ENCODE measurements at places on chromosomes 12 and 14.

GRCh38 chr12:132445884-132446632, 43.9 kb upstream of the FBRSL1 start:
- DNase-seq, result peak; percentile 85

DNA sequence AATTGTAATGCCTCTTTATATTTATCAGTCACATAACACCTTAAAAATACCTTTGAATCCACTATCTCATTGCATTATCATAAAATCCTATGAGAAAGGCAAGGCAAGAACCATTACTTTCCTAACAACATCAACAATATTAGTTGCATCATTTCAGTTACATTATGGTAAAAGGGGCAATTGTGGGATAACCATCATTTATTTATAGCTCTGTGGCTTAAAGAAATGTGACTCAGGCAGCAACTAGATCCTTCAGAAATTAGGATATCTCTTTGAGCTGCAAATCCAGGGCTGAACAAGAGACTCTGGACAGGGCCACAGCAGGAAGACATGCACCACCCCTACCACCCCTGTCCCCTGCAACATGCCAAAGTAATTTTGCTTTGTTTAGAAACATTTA, 36.4 kb downstream of the EPS8 start:
- peak; percentile 78 for DNase-seq

- no peak for DNase-seq
Observed at GRCh38 chr12:132986885-132987225, 688 bp downstream of the ZNF26 start.

- DNase-seq, result peak; percentile 33
Observed at GRCh38 chr14:92122351-92122677, 545 bp downstream of the CPSF2 start.

DNA sequence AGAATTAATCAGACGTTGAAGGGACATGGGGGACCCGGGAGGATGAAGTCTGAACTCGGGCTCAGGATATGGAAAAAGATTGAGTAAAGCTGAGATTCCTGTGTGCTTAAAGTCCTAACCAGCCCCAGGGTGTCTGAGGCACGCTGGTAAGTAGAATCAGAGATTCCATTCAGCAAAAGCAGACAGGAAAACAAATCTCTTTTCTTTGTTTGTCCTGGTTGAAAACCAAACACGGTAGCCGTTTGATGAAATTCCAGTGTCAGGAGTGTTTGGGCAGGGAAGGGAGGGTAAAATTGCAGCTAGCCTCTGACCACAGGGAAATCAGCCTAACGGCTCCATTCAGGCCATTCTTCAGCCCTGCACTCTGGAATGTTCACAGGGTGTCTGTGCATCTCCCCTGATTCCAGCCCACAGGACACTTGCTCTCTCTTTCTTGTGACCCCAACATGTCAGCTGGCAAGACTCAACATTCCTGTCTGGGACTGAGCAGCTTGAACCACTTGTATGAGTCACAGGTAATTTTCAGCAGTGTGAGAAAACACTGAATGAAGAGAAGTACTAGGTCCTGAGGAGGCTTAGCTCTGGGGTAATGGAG, 31.0 kb downstream of the NINJ2 start:
- peak; percentile 88 for DNase-seq
